GM12865 (cell line): ENCODE measurements at places on chromosomes 12 and 14.

DNA sequence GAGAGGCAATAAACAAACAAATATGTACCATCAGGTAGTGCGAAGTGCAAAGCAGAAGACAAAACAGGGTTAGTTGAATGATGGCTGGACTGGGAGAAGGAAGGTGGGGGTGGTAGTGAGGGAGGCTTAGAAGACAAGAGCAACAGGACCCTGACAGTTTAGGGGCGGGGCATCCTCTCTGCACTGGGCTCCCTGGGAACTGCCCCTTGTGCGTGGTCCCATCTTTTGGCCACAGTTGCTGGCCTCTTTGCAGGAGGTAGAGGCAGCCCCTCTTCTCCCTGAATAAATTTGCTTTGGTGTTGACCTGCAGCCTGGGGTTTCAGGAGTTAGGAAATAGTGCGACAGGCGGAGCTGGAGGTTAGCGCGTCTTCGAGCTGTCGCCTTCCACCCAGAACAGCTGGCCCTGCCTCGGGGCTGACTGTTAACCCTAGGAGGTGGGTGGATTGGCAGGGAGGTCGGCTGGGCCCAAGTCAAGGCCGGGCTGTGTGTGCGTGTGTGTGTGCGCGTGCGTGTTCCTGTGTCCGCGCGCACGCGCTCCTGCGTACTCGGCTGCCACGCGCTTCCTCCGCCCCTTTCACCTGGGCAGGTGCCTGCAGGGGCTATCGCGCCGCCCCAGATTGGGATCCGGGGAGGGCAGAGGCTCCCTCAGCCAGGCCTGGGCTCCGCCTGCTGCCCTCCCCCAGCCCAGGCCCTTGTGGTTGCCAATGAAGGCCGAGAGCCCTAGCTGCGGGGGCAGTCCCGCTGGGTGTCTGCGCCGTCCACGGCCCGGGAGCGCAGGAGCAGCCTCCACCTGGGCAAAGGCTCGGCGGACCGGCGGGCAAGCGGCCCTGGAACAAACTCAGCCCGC, 180.8 kb downstream of the ADCK1 start:
- no peak for DNase-seq

- no peak for DNase-seq
Observed at GRCh38 chr14:77654001-77654441, 37.6 kb upstream of the SPTLC2 start.

DNA sequence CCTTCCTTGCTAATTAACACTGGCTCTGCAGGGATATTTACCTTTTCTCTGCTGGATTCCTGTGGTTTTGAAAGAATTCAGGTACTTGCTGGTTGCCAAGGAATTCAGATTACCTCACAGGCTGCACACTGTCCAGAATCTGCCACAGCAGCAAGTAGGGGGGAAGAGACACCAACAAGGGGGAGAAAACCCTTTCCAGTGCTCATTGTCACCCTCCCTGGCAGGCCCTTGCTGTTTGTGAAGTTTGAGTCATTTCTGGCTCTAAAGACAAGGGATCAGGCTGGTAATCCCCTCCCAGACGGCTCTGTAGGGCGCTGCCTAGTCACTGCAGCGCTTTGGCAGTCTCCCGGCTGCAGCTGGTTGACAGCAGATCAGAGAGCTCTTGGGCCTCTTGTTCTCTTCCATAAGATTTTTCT, 50.8 kb downstream of the TTLL5 start:
- DNase-seq = peak; percentile 76

DNA sequence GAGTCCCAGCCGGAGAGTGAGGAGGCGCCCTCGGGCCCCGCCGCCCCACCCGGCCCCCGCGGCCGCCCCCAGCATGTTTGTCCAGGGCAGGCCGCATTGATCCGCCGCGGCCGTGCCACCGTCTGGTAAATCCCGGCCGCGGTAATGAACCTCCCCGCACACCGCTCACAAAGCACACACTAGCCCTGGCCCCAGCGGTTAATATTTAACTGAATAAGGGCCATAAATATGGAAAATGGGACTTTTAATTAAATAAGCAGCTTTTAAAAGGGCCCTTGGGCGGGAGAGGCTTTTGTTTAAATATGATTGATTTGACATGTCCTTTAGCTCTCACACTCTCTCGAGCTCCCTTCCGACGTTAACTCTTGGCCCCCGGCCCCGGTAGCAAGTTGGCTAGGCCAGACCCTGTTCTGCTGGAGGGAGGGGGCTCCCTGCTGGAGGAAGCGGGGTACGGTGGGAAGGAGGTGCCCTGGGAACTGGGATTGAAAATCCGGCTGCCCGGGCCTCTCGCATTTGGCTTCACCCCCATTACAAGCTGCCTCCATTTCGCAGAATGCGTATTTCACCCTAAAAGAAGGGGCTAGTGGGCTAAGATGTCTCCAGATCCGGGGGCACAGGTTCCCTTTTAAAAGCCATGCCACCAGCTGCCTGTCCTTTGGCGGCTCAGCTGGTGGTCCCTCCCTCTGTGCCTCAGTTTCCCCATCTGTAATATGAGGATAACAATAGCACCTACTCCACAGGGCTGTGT, 199.8 kb downstream of the RBM19 start:
- DNase-seq = no peak

- DNase-seq = no peak
Observed at GRCh38 chr12:15268309-15268708, 47.1 kb upstream of the RERG start.

DNA sequence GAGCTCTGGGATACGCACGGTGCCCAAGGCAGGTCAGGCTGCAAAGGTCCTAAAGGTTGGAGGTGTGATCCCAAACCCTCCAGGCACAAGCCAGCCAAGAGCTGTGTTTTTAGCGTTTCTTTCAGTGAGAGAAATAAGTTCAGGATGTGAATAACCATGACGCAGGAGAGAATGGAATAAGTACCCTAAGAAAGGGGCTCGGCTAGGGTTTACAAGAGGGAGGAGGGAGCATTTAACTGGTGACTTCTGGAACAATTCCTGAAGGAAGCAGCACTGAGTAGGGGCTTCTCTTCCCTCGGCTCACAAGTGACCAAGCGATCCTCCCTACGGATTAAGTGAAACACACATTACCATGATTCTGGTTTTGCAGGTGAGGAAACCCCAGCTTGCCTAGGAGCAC, 29.4 kb downstream of the SSH1 start:
- no peak for DNase-seq

GRCh38 chr12:5612556-5613410, 180.9 kb downstream of the NTF3 start:
- DNase-seq = no peak

GRCh38 chr14:103854822-103855733, 7.7 kb upstream of the PPP1R13B start:
- no peak for DNase-seq

DNA sequence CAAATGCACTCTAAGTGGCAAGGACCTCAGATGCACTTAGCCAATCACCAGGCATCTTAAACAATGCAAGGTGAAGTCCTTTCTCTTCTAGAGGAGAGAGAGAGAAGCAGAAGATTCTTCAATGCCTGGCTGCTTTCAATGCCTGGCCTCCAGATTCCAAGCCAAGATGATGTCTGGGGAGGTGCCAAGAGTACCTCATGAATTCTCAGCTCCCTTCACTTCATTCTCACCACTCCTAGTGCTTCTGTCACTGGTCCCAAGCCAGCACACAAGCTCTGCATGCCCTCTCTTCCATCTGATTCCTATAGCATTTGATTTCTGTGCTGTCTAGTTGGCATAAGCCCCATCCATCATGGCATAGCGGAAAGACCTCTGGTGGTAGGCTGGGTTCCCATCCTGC, 225.0 kb downstream of the KSR2 start:
- DNase-seq = no peak

GRCh38 chr12:49340095-49340870, 3.3 kb upstream of the C1QL4 start:
- DNase-seq = no peak

GRCh38 chr12:69732088-69732487, 6.6 kb upstream of the RAB3IP start:
- no peak for DNase-seq

GRCh38 chr12:2652401-2653081, 142.2 kb upstream of the FKBP4 start:
- DNase-seq = no peak

DNA sequence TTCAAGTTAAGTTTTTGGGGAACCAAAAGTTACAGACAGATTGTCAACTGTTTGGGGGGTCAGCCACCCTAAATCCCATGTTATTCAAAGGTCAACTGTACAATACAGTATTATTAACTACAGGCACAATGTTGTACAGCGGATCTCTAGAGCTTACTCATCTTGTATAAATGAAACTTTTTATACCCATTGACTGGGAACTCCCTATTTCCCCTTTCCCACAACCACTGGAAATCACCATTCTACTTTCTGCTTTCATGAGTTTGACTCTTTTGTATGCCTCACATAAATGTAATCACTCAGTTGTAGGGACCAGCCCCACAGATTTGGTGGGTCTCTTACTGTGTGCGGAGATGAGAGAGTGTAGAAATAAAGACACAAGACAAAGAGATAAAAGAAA, 57.8 kb downstream of the SLCO1B3 start:
- DNase-seq = peak; percentile 56

DNA sequence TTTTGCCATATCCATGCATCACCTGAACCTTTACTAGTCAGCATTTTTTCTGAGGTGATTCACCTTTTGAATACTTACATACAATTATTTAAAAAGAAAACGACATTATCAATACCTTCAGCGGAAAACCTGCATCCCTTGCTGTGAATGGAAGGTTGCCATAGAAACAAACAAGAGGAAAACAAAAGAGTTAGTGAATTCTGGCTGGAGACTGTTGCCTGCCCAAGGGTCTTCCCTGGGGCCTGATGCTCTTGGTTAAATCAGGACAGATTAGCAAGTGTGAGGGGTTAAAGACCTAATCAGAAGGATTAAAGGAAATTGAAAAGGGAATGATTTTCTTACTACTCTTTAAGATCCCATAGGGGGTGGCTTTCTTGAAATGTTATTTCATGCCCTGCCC, 96.0 kb upstream of the WSCD2 start:
- no peak for DNase-seq

GRCh38 chr12:19596434-19597166, 157.3 kb downstream of the AEBP2 start:
- no peak for DNase-seq

DNA sequence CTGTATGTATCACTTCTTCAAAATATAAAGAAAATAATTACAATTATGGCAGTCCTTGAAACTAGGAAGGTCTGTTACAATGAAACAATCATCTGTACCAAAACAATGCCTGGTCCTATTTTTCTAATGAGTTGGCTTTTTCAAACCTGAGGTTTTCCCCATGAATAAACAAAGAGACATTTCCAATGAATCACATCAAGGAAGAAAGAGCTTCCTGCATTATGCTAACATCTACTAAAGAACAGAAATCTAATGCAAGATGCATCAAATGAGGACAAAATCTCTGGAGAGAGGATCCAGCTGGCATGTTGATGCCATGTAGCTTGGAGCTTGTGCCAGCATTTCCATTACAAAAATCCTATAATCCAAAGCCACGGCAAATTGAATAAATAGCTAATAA, 29.3 kb downstream of the NIN start:
- no peak for DNase-seq

DNA sequence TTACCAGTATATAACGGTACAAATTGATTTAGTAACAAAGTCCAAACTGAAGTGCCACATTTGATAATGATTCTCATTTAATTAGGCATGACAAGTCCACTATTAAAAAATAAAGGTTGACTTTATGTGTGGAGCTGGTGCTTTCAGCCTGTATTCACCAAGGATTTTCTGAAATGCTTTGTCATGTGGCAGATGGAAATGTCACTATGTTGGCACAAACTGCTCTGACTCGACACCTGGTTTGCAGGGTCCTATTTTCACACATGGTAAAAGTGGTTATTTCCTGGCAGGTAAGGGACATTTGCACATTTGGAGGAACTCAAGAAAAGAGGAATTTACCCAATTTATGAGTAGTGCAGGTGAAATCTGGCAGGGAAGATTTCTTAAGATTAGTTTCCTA, 572.6 kb upstream of the MDGA2 start:
- DNase-seq = no peak

DNA sequence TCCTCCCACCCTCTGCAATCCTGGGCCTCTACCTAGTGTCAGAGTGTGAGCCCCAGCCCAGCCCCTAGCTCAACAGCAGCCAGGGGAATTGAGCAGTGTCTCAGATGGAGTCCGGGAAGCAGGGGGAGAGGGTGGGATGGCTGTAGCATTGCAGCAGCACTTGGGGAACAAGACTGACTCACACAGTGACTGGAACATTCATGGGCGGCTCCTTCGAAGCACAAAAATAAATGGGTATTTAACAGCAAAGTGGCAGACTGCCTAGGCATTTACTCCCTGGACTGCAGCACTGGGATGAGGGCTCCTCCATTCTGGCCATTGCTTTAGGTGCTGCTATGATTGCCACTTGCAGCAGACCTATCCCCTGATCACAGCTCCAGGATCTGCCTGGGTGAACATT, 46.0 kb upstream of the STK38L start:
- no peak for DNase-seq

DNA sequence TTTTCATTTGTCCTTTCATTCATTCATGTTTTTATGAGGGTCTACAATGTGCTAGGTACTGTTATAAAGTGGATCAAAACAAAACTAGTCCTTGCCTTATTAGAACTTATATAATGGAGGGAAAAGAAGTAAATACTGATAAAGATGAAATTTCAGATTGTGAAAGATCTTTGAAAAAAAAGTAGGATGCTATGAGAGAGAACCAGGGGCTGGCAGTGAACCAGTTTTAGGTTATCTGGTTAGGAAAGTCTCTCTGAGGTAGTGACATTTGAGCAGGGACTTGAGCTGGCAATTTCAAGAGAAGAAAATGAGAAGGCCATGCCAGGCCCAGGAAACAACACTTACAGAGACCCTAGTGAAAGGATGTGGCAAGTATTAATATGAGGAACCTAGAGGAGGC, 57.3 kb upstream of the E2F7 start:
- no peak for DNase-seq

- no peak for DNase-seq
Observed at GRCh38 chr12:1935242-1935641, 16.8 kb upstream of the CACNA2D4 start.

GRCh38 chr14:61213920-61214319, 67.2 kb downstream of the TMEM30B start:
- DNase-seq = no peak

GRCh38 chr12:54357506-54358190, 6.6 kb downstream of the GPR84 start:
- no peak for DNase-seq

DNA sequence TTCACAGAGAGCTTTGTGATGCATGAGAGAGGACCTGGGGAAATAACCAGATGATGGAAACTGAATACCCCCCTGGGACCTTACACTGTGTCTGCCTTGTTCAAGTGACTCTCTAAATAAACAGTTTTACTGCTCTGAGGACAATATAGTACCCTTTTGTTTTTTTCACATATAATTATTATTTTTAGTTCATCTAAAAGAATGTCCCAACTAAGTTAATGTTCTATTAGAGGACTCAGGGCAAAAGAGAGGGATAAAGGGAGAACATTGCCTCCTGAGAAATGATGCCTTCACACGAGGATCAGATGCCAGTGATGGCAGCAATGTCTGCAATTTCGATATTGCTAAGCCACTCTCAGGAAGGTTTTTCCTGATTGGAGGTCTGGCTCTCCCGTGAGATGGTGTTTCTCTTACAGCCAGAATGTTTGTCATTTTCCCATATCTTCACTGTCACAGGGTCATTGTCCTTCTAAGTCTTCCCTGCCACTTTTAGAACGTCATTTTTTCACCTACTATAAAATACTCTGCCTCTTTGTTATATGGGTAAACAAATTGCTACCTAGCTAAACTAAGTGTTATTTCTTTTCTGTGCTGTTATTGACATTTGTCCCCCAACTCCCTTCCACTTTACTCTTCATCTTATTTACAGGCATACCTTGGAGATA, 201.6 kb downstream of the RAD51B start:
- DNase-seq = peak; percentile 66
